NAMALWA (cell line): ENCODE measurements at places on chromosomes 4 and X.

DNA sequence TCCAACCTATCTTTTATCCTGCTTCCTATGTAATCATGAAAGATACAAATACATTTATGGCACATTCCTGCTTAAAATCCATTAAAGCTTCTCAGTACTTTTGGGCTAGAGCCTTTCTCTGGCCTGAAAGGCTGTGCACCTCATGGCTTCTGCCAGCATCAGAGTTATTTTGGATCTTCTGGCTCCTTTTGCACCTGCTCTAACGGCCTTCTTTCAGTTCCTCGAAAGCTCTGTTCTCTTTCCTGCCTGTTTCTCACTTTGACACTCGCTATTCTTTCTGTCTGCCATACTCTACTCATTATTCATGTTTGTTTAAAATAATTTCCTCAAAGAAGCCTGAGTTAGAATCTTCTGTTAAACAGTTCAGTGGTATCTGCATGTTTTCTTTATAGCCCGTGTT lies 86.0 kb downstream of the LRP2BP start:
- peak; percentile 70 for DNase-seq

GRCh38 chrX:3176439-3176820 lies 135.2 kb downstream of the ARSF start:
- DNase-seq: no peak

GRCh38 chr4:61294936-61295335 lies 94.8 kb downstream of the ADGRL3 start:
- DNase-seq: no peak

- DNase-seq: no peak
Observed at GRCh38 chr4:188113156-188113555, 3.8 kb upstream of the TRIML2 start.

DNA sequence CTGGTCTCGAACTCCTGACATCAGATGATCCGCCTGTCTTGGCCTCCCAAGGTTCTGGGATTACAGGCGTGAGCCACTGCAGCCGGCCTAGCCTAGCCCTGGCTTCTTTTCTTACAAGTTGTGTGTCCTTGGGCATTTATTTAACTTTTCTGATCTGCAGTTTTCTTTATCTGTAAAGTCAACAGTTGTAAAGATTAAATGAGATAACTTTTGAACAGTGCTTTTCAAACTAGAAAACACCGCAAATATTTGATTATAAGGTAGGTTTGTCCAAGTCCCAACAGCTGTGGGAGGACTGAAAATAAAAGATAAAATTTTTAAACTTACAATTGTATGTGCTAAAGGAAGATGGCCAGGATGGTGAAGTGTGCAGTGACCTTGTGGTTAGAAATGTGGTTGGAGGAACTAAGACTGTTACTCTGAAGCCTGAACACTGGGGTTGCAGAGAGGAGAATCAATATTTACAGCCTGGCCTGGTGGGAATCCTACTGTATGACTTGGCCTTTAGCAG lies 44.8 kb downstream of the GSX2 start:
- DNase-seq: no peak

DNA sequence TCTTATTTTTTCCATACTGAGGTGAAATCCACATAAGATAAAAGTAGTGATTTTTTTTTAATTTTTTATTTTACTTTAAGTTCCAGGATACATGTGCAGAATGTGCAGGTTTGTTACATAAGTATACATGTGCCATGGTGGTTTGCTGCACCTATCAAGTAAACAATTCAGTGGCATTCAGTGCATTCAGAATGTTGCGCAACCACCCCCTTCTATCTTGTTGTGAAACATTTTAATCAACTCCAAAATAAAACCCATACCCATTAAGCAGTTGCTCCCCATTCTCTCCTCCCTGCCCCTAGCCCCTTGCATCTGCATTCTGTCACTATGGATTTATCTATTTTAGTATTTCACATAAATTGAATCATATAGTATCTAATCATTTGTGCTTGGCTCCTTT lies 121.2 kb downstream of the KLHL13 start:
- DNase-seq: no peak

GRCh38 chrX:120000490-120001246 lies 57.1 kb upstream of the NKAP start:
- DNase-seq: no peak

DNA sequence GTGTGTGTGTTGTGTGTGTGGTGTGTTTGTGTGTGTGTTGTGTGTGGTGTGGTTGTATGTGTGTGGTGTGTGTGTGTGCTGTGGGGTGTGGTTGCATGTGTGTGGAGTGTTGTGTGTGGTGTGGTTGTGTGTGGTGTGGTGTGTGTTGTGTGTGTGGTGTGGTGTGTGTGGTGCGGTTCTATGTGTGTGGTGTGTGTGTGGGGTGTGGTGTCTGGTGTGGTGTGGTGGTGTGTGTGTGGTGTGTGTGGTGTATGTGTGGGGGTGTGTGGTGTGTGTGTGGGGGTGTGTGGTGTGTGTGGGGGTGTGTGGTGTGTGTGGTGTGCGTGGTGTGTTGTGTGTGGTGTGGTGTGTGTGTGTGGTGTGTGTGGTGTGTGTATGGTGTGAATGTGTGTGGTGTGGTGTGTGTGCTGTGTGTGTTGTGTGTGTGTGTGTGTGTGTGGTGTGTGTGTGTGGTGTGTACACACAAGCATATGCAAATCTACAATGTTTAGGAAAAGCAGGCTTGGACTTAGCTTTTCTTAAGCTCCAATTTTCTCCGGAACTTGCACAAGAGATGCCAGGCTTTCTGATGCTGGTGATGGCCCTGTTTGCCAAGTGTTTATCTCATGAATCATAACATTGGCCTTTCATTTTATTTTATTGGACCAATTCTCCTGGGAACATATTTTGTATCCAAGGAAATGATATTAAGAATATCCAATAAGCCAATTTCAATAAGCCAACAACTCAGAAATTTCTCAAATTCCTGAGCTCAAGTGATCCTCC lies 148.7 kb downstream of the SPATA18 start:
- no peak for DNase-seq

- DNase-seq: no peak
Observed at GRCh38 chr4:24168658-24169057, 278.8 kb upstream of the PPARGC1A start.

GRCh38 chrX:55011294-55011693 lies 11.1 kb downstream of the APEX2 start:
- peak; percentile 26 for DNase-seq

DNA sequence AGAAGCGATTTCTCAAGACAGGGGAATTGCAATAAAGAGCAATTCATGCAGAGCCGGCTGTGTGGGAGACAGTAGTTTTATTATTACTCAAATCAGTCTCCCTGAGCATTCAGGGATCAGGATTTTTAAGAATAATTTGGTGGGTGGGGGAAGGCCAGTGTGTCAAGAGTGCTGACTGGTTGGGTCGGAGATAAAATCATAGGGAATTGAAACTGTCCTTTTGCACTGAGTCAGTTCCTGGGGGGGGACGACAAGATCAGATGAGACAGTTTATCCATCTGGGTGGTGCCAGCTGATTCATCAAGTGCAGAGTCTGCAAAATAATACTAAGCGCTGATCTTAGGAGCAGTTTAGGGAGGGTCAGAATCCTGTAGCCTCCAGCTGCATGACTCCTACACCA lies 502.4 kb downstream of the NLGN4X start:
- DNase-seq: no peak

GRCh38 chr4:121138039-121138825 lies 25.9 kb downstream of the TNIP3 start:
- DNase-seq: no peak

DNA sequence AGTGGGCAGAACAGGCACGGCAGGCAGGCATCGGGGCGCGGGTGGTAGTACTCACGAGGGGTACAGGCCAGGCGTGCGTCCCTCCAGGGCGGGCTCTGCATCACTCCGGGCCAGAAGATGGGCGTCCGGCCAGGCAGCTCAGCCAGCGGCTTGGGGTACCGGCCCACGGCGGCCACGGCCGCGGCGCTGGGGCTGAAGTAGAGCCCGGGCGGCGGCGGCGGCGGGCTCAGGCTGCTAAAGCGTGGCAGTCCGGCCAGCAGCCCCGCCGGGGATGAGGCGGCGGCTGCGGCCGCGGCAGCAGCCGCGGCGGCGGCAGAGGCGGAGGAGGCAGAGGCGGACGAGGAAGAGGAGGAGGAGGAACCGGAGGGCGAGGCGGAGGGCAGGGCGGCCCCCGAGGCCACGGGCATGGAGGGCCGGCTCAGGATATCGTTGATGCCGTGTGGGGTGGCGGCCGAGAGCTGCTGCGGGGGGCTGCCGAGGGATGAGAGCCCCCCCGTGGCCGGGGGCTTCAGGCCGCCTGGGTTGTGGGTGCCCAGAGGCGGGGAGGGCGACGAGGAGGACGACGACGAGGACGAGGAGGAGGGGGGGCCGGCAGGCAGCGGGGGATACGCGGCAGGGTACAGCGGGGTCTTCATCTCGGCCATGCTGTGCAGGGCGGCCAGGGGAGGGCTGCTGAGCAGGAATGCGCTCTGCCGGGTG lies 1.4 kb downstream of the NKX6-1 start:
- no peak for DNase-seq

DNA sequence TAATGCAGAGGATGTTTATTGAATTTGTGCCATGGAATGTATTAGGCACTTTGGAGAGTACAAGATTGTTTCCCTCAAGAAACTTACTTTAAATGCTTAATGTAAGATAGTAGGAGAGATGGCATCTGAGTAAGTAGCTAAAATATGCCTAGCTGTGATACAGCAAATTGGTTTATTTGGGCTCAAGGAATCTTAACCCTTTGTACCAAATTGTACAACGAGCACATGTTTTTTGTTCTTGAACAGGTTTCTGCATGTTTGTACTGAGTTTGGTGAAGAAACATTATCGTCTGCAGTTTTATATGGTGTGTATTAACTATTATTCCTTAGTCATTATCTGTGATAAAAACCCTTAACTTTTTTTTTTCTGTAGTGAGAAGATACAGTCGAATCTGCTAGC lies 48.6 kb downstream of the CDS1 start:
- no peak for DNase-seq

GRCh38 chr4:127491571-127491970 lies 141.2 kb upstream of the INTU start:
- DNase-seq: no peak

GRCh38 chr4:146071390-146071789 lies 104.1 kb upstream of the LSM6 start:
- DNase-seq: no peak

DNA sequence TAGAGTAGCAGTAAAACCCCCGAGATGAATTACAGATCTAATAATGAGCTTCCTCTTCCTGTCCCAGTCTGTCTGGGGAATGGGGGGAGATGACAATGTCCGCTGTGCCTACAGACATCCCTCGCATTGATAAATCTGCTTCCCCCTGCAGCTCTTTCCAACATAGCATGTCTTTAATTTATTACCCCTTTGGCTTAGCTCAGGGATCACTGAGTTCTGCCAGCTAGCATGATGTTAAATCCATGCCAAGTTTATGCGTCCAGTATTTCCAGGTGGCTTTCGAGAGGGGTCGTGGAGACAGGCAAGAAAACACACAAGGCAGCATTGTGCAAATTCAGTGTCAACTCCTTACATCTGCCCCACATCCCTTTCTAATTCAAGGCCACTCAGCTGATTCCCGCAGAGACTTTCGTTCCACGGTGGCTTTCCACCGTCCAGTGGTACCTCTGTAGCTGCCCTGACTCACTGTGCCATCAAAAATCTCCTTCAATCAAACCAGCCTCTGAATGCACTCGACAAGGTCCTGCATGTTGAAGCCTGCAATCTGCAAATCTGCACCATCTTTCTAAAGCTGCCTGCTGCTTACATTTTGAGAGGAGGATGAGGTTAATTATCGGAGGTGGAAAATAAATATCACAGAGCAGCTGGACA lies 75.1 kb downstream of the MXRA5 start:
- no peak for DNase-seq
